ENCODE measurements at places on chromosomes 7 and 10.

DNA sequence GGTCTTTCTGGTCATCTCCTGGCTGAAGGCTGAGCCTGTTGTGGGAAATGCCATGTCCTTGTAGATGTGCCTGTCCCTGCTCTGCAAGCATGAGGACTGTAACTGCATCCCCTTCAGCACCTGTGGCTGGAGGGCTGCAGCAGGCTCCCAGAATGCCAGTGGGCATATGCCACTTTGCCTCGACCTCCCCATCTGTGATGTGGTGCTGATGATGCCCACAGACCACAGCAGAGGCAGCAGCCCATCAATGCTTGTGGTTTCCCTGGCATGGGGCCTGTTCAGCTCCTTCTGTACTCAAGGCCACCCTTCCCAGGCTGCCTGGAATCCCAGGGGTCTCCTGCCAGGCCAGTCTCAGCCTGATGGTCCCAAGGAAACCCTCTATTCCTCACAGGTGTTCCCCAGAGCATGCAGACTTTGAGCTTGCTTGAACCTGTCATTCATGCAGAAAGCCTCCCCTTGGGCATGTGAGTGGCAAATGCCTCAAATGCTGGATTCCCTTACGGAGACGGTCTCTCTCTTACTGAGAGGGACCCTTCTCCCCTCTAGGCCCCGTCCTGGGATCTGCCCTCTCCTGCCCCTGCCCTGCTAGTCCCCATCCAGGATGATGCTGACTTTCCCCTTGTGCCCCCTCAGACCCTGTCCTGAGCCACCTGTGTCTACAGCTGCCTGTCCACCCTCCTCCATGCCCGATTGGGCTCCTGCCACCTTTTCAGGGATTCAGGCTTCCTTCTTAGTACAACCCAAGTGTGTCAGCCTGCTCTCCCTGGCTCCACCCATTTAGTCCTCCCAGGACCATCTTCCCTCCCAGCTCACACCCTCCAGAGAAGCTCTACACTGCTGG lies 50.9 kb upstream of the ANTXRL start:
- DNase-seq, result no peak

DNA sequence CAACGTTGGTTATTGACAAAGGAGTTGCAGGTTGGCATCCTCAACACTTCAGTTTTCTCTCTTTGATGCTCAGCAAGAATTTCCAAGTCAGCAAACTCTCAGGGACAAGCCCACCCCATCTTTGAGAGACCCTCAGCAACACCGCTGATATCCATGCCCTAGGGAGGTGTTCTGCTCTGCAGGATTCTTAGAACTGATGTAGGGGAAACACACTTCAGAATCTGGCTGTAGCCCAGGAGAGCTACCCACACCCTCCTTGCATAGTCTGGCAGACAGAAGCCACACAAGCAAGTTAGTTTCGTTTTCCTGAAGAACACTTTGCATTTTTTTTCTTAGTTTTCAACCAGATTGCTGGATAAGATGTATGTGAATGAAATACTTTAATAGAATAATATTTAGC lies 822 bp downstream of the SAMD9L start:
- DNase-seq, result no peak

DNA sequence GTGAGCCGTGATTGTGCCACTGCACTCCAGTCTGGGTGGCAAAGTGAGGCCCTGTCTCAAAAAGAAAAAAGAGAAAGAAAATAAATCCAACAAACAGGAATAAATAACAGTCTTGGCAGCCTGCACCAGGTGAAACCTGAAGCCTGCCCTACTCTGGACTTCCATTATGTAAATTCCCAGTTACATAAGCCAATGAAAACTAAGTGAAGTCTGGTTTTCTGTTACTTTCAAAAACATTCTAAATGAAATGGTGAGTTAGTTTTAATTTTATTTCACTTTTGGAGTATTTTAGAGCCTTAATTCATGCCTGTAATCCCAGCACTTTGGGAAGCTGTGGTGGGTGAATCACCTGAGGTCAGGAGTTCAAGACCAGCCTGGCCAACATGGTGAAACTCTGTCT lies 22.5 kb upstream of the HIBADH start:
- no peak for DNase-seq

GRCh38 chr10:18157881-18158280 lies 17.7 kb downstream of the CACNB2 start:
- DNase-seq, result no peak

- DNase-seq, result no peak
Measured at GRCh38 chr7:31735991-31736982, 49.3 kb downstream of the PPP1R17 start.

- no peak for DNase-seq
Measured at GRCh38 chr10:75703191-75703854, 271.9 kb downstream of the LRMDA start.

DNA sequence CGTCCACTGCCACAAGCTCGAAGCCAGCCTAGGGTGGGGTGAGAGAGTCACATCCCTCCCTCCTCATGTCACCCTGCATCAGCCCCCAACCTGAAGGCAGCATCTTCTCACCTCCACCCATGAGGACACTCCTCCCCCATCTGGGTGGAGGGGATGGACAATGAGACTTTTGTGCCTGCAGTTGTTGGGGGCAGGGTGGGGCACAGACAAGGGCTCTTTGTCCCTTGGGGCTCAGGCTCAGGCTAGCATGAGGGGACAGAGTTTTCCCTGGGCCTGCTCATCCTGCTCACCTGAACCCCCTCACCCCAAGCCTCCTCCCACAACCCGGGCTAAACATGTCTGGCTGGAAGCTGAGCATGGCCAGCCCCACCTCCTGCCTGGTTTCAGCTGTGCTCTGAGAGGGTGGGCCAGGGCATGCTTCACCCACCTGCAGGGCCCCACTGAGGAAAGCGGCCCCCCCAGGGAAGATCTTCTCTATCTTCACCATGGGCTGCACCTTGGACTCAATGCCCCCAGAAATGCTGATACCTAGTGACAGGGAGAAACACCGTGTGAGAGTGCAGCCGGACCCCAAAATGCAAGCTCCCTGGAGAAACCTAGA lies 9.3 kb downstream of the LZTS2 start:
- DNase-seq, result no peak

DNA sequence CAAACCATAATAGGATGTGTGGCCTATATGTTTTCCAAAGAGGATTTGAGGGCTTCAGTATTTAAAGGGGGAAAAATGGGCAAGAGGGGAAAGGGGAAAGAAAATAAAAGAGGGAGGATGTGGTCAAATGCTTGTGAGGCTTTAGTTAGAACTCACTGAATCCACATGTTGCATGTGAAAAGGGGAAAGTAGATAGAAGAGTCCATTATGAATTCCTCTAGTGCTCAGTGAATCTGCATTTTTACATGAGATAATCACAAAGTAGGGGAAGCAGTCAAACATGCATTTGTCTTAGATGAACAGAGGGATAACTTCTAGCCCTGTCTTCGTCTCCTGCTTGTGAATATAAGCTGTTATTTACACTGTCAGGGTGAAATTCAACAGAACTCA lies 24.6 kb upstream of the AKAP9 start:
- no peak for DNase-seq

DNA sequence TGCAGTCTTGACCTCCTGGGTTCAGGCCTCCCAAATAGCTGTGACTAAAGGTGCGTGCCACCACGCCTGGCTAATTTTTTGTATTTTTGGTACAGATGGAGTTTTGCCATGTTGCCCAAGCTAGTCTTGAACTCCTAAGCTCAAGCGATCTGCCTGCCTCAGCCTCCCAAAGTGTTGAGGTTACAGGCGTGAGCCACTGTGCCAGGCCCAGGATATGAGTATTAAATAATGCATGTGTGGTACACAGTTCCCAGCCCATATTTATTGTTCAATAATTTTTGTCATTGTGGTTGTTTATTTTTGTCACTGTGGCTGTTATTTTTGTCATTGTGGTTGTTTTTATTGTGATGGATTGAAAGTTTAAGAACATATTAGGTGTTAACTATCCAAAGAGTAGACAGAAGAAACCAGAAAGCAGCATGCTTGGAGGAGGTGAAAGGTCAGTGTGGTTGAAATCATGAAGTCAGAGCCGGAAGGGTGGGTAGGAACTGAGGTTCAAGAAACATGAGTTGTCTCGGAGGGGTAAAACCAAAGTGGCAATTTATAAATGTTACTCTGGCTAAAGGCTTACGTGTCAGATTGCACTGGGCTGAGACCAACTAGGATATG lies 45.0 kb downstream of the MRC1 start:
- DNase-seq, result no peak

Data from activated T-helper 1 cell treated with anti-CD3 and anti-CD28 coated beads, Interleukin-2, amount 50 U/mL, for 16 hours (primary cell).